Coronary artery (tissue), 2 donors: ENCODE measurements at places on chromosomes 12 and 14.

DNA sequence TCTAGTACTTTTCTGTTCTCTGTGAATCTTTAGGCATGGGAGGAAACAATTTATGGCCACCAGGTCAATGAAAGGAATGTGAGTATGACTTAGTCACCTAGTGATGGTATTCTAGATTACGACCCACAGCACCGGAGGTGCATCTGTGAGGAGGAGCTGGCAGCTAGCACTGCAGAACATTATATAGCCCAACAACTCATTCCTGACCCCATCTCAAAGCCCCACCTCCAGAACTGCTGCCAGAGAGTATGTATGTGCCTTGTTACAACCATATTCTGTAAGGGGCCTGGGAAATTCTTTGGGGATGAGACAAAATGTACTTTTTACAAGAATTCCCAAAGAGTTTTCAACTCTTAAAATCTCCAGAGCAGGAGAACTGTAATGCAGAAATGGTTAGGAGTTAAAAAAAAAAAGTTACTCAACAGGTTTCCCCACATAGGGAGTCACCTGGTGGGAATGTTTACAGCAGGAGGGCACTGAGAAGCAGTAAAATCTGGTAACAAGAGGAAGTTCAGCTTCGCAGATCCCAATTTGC lies 34.9 kb upstream of the CERS5 start:
- no peak for DNase-seq

DNA sequence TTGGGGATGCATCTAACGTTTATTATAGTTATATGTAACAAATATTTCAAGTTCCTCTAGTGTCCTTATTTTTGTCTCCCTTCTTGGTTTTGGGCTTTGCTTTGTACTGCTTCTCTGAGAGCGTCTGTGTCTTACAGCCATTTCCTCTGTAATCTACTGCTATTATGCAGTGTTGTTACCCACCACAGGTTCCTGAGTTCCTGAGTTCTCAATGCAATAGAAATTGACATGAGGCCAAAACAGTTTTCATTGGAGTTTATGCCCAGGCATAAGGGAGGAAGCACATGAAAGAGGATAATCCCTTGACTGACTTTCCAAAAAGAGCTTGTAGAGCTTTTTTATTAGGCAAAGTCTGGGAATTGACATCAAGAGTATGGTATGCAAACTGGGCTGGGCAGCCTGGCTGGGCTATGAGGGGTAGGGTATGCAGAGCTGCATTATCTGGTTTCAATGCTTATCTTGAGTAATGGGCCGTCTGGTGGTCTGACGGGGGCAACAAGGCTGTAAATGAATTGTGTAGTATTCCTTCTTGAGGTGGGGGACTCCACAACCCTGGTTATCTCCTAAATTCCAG lies 722.5 kb upstream of the ATXN7L3B start:
- no peak for DNase-seq

DNA sequence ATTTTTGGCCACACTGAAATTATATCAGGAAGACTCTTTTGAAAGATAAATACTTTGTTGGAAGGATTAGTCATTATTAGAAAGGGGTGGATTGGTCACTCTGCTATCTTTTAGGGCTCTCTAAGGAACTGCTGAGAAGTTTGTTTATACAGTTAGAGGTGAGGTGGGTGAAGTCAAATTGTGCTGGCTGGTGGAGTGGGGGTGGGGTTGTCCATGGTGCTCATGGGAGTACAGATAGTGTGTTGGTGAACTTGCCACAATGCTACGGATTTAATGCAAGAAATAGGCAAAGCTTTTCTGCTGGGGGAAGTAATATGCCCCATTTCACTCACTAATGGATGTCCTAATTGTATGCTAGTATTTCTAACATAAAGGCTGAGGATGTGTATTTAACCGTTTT lies 35.8 kb downstream of the SUSD6 start:
- DNase-seq = no peak

GRCh38 chr12:100249941-100250340 lies 16.9 kb downstream of the DEPDC4 start:
- no peak for DNase-seq

- no peak for DNase-seq
Measured at GRCh38 chr12:101267111-101267510, 12.8 kb upstream of the UTP20 start.

GRCh38 chr12:124861492-124861891 lies 2.2 kb downstream of the SCARB1 start:
- no peak for DNase-seq

DNA sequence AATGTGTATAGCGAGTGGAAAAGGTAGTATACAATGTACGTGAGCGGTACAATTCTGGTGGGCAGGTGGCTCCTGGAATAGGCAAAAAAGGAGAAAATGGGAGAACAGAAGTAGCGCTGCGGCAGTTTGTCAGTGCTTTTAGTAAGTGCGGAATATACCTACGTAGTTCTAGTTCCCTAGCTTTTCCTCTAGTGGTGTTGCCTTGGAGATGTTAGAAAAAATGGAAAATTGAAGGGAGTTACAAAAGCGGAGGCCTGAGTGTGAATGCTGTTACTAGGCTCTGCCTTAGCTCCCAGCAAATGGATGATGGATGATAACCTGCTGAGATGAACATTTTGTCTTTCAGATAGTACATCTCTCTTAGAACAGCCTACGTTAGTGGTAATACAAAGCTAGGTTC lies 1.1 kb downstream of the TTC8 start:
- no peak for DNase-seq

DNA sequence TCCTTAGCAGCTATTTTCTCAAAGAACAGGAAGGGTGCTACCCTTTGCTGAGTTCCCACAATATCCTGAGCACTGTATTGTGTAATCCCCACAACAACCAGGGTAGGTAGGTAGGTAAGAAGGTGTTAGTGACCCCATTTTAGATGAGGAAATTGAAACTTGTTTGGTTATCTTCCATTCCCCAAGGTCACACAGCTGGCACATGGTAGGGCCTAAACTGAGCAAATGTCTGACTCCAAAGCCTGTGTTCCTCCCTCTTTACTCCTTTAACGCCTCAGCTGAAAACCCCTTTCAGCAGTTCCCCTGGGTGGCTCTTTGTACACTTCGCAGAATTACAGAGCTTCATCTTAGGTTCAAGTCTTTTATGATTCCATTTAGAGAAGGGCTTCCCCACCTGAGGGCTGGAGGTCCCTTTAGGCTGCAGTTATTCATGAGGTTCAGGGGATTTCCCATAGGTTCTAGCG lies 26.5 kb upstream of the RIC8B start:
- no peak for DNase-seq

- no peak for DNase-seq
Measured at GRCh38 chr14:77554207-77554606, 55.6 kb upstream of the ISM2 start.

GRCh38 chr12:104354167-104354867 lies 50.8 kb downstream of the EID3 start:
- no peak for DNase-seq

- no peak for DNase-seq
Measured at GRCh38 chr14:77037938-77038568, 9.5 kb upstream of the IRF2BPL start.

DNA sequence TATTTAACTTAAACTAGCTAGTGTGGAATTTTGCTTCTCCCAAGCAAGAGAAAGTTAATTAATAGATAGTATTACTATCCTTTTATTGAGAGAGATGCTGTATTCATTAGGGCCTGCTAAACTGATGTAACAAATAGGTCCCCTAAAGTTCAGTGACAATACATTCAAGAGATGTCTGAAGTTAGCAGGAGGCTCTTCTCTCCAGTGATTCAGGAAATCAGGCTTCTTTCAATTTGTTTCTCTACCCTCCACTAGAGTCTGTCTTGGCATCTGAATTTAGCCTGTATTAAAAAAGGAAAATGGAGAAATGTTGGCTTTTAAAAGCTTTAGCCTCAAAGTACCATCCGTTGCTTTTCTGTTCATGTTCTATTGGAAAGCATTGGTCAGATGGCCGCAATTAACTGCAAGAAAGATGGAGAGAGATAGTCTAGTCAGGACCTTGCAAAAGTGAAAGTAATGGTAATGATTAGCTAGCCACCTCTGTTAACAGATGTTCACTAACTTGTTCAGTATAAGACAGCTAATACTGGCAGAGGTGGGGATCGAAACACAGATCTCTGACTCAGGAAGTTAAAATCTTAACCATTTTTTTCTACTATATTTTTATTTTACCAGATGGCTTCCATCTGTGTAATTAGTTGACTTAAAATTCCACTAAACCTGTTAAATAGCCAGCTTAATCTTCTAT lies 786.8 kb downstream of the TMTC2 start:
- DNase-seq = no peak

DNA sequence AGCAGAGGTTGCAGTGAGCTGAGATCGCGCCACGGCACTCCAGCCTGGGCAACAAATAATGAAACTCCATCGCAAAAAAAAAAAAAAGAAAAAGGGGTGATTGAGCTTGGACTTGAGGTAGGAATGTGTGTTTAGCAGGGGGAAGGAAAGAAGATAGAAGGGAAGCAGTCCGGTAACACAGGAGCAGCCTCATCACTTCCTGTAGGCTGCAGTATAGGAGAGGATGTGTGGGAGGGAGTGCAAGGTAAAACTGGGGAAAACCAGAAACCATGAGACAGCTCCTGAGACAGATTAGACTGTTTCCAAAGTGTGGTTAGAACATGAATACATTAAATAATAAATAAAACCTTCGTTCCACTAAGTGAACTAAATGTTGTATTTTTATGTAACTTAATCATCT lies 49.2 kb downstream of the FGD4 start:
- DNase-seq = no peak
